Activated T-helper 2 cell treated with anti-CD3 and anti-CD28 coated beads, Interferon-gamma antibody, Interleukin-2, Interleukin-4, amounts not matched to agents 10 μg/mL and 5 μg/mL and 100 μg/mL, durations not matched to agents 14 hours and 24 hours and 36 hours (primary cell): ENCODE measurements at places on chromosomes 16 and 17. TPM values are rescaled to one million over a fixed set of nuclear protein-coding genes. Genes with fewer than 3 reads are reported as not detected.
A peak's percentile ranks its signal among the peaks of the same experiment; 100 is the strongest.

The SDR42E2 gene
- 0.09 TPM in 1 of 2 replicates, not detected in the other for total RNA-seq

The ENPP7 gene
- total RNA-seq: not detected in 2 replicates

The LITAFD gene
- total RNA-seq: not detected in 2 replicates

The NLGN2 gene
- total RNA-seq: 3.9 and 4.2 TPM in 2 replicates

The XAF1 gene
- 18.1 and 18.6 TPM in 2 replicates for total RNA-seq

The ZNF652 gene
- 4.3 and 5.4 TPM in 2 replicates for total RNA-seq

The SHISA9 gene
- not detected in 2 replicates for total RNA-seq

The CLEC18B gene
- total RNA-seq: 0.09 and 0.30 TPM in 2 replicates

GRCh38 chr16:35749253-35750141 lies 2290.1 kb downstream of the TP53TG3F start:
- peaks cover 3% of the 10 kb centered on the region for H3K36me3 ChIP-seq
- no peaks in the 10 kb centered on the region for H3K4me1 ChIP-seq
- no peak overlapping the region for H3K4me3 ChIP-seq
- no peak overlapping the region for H3K27ac ChIP-seq
- no peak for DNase-seq

DNA sequence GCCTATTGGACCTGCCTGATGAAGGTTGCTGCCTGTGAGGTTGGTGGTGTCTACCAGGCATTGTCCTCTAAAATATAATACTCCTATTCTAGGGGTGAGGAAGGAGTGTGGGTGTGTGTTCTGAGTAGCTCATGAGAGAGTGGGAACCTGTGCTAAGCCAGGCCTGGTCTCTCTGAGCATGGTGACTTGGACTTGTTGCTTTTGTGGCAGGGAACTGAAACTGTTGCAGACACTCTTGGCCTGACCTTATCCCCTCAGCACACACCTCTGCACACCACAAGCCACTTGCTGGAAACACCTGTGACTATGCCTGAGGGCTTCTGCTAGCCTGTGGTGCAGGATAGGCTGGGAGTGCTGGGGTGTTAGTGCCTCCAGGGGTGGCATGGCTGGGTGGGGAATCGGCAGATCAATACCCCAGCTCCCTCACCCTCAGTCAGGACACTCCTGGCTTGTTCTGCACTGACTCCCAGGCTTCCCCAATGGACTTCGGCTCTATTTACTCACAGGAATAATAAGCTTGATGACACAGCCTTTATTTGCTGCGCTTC lies 29.9 kb downstream of the PLCG2 start:
- DNase-seq: no peak
- no peaks in the 10 kb centered on the region for H3K27me3 ChIP-seq
- peaks cover 3% of the 10 kb centered on the region for H3K36me3 ChIP-seq
- H3K4me1 ChIP-seq: peaks cover 28% of the 10 kb centered on the region
- H3K27ac ChIP-seq: no peak overlapping the region
- no peak overlapping the region for H3K4me3 ChIP-seq

- no peak for DNase-seq
- H3K27ac ChIP-seq: no peak overlapping the region
- peaks cover 32% of the 10 kb centered on the region for H3K27me3 ChIP-seq
- no peaks in the 10 kb centered on the region for H3K36me3 ChIP-seq
- H3K4me3 ChIP-seq: no peak overlapping the region
These were observed 3.2 kb downstream of the UTS2R start for GRCh38 chr17:82374626-82375331.

- peaks cover 5% of the 10 kb centered on the region for H3K27me3 ChIP-seq
- no peak overlapping the region for H3K27ac ChIP-seq
These were observed 23.7 kb downstream of the FAM20A start for GRCh38 chr17:68577497-68577821.

- H3K27ac ChIP-seq: no peak overlapping the region
- H3K4me1 ChIP-seq: peaks cover 5% of the 10 kb centered on the region
- peaks cover 33% of the 10 kb centered on the region for H3K36me3 ChIP-seq
- no peaks in the 10 kb centered on the region for H3K27me3 ChIP-seq
- no peak for DNase-seq
- no peak overlapping the region for H3K4me3 ChIP-seq
These were observed 15.6 kb downstream of the ATP6V0A1 start for GRCh38 chr17:42474276-42474675.

GRCh38 chr16:70523743-70524398 lies at the start of gene SF3B3:
Gene SF3B3 (plus strand): TSS chr16:70523816. CDS start chr16:70526657, 2,841 bp downstream.
- H3K27me3 ChIP-seq: no peaks in the 10 kb centered on the region
- DNase-seq: peak; percentile 69
- peak within 1 kb of the TSS; percentile 96 for H3K4me3 ChIP-seq
- H3K27ac ChIP-seq: peak within 1 kb of the TSS; percentile 98
- H3K4me1 ChIP-seq: peaks cover 45% of the 10 kb centered on the region

- no peak overlapping the region for H3K4me3 ChIP-seq
- no peaks in the 10 kb centered on the region for H3K27me3 ChIP-seq
- H3K4me1 ChIP-seq: peaks cover 3% of the 10 kb centered on the region
- DNase-seq: no peak
These were observed 15.8 kb upstream of the MYO15B start for GRCh38 chr17:75571885-75572215.

DNA sequence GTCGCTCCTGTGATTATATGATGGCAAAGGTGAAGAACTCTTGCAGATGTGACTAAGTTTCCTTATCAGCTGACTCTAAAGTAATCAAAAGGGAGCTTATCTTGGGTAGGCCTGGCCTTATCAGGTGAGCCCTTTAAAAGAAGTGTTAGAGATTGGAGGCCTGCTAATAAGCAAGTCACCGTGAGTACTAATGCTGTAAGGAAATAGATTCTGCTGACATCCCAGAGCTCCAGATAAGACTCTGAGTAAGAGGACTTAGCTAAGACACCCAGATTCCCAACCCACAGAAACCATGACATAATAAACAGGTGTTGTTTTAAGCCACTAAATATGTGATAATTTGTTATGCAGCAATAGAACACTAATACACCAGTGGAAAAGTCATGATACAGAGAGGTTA lies 99.9 kb upstream of the FAM20A start:
- H3K4me1 ChIP-seq: no peaks in the 10 kb centered on the region
- no peak for DNase-seq
- H3K4me3 ChIP-seq: no peak overlapping the region
- no peaks in the 10 kb centered on the region for H3K36me3 ChIP-seq
- H3K27me3 ChIP-seq: peaks cover 1% of the 10 kb centered on the region
